RKO (cell line): ENCODE measurements at places on chromosomes 7 and 10.
A peak's percentile ranks its signal among the peaks of the same experiment; 100 is the strongest.

DNA sequence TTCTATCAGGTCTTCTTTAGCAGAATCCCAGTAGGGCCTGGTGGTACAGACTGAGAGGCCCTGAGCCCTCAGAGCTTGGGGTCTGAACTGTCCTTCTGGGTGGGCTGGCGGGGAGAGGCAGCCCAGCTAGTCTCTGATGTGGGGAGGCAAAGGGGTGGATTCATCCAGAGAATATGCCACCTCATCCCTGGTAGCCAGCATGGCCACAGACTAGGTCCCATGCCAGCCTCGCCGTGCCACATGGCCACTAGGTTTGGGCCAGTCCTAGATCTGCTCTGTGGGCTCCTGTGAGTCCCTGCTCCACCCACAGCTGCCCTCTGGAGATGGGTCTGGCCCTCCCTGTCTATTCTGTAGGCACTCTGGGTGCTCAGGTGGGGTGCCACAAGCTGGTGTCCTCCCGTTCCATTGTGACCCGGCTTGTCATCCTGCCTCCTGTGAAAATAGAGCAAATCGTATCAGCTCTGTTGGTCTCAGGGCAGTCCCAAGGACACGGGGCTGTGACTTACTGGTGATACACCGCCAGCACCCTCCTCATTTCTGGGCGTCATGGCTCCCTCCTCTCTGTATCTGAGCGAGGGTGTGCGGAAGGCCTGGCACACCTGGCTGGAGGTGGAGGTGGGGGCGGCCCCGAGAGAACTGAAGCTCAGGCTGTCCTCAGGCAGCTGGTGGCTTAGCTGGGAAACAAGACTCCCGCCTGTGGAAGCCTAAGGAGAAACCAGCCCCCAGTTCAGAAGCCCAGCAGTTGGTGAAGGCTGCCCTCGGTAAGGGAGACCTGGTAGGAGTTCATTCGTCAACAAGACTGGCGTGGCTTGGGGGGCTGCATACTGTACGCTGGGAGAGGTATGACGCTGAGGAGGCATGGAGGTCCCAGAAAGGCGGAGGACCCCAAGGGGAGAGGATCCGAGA is 33.3 kb downstream of the UNC5B start:
- no peak for DNase-seq

- no peak for DNase-seq
Observed at GRCh38 chr7:120989257-120990220, 1.0 kb downstream of the CPED1 start.

- no peak for DNase-seq
Observed at GRCh38 chr7:41529831-41530230, 173.1 kb downstream of the INHBA start.

- peak; percentile 69 for DNase-seq
Observed at GRCh38 chr7:116511552-116512519, 12.3 kb downstream of the CAV2 start.

DNA sequence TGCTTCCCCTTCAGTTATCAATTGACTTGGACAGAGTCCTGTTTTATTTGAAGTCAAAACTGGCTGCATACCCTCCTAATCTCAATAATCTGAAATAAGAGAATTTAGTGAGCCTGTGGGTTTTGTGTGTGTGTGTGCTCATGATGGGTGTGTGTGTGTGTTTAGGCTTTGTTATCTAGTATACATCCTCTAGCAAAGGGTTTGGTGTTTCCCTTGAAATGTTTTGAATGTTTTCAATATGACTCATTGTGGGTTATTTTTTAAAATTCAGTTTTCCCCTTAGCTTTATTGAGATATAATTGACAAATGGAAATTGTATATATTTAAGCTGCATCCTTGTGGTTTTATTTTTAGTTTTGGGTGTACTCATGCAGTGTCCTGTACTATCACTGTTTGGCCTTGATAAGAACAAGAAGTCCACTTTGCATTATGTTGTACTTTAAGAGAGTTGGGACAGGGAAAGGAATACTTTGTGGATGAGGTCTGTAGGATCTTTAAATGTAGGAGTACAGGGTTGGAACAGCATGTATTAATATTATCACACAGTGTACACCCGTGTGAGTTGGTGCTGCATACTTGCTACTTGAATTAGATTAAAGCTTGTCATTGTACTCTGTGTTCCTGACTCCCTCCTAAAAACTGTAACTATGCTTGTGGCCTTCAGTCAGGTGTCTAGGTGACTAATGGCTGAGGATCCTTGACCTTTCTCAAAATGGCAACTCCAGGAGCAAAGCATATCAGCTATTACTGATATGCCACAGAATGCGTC is 58.3 kb downstream of the VCL start:
- peak; percentile 41 for DNase-seq

- no peak for DNase-seq
Observed at GRCh38 chr7:12610899-12611298, 40.4 kb downstream of the SCIN start.

DNA sequence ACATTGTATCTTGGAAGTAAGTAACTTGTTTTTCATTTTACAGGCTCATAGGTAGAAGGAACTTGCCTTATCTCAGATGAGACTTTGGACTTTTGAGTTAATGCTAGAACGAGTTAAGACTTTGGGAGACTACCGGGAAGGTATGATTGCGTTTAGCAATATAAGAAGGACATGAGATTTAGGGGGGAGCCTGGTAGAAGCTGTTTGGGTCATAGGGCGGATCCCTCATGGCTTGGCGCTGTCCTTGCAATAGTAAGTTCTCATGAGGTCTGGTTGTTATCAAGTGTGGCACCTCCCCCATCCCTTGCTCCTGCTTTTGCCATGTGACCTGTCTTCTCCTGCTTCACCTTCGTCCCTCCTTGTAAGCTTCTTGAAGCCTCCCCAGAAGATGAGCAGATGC is 110.3 kb downstream of the MKX start:
- no peak for DNase-seq

GRCh38 chr7:41955451-41955850 is 252.6 kb upstream of the INHBA start:
- DNase-seq, result no peak
